ENCODE measurements at places on chromosomes 6 and 20.
A peak's percentile ranks its signal among the peaks of the same experiment; 100 is the strongest.

DNA sequence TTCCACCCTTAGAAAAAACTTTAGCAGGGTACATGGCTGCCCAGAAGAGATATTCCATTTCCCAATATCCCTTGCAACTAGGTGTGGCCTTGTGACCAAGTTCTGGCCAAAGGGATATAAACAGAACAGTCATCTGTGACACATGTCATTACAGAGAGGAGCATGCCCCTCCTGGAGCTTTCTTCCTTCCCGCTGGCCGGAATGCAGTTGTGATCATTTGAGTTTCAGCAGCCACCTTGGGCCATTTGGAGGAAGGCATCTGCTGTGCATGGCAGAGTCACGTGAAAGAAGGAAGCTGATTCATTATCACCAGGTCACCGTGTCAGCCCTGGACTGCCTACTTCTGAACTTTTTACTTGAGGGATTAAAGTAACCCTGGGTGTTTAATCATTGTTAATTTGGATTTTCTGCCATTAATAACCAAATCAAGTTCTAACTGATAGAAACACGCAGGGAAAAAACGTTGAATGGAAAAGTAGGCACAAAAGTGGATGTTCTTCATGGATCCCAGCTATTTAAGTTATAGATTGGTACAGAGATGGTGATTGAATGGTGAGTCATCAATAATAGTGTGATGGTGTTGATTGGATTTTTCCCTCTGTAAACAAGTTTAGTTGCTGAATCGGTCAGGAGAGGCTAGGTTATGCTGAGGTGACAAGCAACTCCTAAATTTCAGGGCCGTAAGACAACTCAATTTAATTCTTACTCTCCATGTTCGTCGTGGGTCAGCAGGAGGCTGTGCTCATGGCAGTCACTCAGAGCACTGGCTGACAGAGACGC, 80.7 kb upstream of the CCDC167 start:
- no peak for DNase-seq

- DNase-seq, result no peak
Observed at GRCh38 chr6:144477396-144477795, 192.3 kb downstream of the UTRN start.

DNA sequence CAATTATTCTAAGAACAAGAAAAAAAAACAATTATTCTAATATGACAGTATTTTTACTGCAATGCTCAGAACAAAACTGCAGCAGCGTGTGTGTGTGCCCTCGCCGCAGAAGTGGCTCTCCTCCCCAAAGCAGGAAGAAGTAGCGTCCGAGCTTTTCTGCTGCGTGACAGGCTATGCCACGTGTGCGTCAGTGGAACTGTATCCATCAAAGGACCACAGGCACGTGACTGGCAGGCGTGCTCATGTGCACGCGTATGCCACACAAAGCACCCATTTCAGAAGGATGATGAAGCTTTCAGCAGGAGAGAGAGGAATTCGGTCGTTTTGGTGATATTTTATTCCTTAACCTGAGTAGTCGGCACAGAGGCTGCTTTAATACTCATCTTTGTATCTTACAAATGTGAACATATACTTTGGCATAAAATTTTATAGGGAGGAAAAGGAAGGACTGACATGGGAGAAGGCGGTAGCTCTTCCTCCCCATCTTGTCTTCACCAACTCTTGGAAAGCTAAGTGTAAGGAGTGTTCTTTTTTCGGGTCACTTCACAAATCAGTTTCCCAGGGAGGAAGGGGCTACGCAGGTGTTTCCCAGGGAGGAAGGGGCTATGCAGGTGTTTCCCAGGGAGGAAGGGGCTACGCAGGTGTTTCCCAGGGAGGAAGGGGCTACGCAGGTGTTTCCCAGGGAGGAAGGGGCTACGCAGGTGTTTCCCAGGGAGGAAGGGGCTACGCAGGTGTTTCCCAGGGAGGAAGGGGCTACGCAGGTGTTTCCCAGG, 3.4 kb downstream of the TCFL5 start:
- no peak for DNase-seq

GRCh38 chr6:7242835-7243178, 70.2 kb downstream of the SSR1 start:
- no peak for DNase-seq

DNA sequence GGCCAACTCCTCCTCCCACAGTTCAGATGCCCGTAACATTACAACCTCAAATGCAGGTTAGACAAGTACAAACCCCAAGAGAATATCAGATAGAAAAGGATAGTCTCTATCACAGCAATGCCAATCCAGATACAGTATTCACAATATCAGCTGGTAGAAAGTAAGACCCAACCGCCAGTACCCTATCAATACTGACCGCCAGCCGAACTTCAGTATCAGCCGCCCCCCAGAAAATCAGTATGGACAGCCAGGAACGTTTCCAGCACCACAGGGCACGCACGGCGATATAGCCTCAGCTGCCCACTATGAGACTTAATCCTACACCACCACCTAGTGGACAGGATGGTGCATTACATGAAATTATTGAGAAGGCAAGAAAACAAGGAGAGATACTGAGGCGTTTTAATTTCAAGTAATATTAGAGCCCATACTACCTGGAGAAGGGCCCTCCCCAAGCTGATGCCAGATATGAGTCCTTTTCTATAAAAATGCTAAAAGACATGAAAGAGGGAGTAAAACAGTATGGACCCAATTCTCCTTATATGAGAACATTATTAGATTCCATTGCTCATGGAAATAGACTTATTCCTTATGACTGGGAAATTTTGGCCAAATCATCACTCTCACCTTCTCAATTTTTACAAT, 17.6 kb upstream of the EIF2S2 start:
- DNase-seq, result peak; percentile 47

DNA sequence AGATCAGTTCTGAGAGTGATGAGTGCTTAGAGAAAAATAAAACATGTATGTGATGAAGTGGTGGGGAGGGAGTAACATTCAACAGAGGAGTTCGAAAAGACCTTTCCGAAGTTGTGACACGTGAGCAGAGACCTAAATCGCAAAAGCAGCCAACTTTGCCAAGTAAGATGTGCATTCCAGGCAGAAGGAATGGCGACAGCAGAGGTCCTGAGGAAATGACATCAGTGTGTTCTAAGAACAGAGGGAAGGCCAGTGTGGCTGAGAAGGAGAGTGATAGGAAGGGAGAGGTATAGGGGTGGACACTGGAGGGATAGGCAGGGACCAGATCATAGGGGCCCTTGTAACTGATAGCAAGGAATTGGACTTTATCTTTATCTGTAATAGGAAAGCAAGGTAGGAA, 51.3 kb downstream of the ADAT2 start:
- DNase-seq, result no peak

- DNase-seq, result no peak
Observed at GRCh38 chr6:124432620-124433019, 529.6 kb upstream of the RNF217 start.

DNA sequence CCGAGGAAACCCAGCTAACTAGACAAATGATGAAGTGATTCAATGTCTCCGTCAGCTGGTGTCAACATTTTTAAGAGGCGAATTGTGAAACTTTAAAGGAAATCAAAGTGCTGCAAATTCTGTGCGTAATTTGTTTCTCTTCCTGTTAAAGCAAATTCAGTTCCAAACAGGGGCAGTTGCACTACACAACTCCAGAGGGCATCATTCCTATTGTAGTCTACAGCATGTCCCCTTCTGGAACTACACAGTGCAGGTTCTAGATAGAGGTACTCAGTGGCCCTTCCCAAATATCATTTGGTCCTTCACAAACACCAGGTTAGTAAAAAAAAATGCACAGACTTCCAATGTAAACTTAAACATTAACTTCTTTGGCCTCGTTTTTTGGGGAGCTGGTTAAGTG, 38.3 kb upstream of the SMLR1 start:
- DNase-seq, result no peak

GRCh38 chr6:32903952-32904351, 36.9 kb downstream of the HLA-DMB start:
- DNase-seq, result no peak

- DNase-seq, result no peak
Observed at GRCh38 chr6:117677553-117678141, 2.4 kb downstream of the NUS1 start.

DNA sequence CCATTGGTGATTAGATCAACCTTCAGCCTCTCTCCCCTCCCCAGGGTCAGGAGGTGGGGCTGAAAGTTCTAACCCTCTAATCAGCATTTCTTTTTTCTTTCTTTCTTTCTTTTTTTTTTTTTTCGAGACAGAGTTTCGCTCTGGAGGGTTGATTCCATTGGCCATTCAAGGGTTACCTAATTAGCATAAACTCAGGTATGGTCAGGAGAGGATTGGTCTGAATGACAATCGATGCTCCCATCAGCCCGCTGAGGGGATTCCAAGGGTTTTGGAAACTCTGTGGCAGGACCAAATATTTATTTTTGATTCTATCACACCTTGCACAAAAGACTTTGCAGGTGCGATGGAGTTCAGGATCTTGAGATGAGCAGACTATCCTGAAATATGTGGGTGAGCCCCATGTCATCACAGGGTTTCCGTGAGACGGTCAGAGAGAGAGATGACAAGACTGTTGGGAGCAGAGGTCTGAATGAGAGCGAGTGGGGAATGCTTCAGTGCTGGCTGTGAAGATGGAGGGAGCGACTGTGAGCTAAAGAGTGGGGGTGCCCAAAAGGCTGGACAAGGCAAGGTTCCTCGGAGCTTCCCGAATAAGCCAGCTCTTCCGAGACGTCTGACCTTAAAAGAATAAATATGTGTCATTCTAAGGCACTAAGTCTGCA, 107.1 kb downstream of the BMP7 start:
- no peak for DNase-seq

DNA sequence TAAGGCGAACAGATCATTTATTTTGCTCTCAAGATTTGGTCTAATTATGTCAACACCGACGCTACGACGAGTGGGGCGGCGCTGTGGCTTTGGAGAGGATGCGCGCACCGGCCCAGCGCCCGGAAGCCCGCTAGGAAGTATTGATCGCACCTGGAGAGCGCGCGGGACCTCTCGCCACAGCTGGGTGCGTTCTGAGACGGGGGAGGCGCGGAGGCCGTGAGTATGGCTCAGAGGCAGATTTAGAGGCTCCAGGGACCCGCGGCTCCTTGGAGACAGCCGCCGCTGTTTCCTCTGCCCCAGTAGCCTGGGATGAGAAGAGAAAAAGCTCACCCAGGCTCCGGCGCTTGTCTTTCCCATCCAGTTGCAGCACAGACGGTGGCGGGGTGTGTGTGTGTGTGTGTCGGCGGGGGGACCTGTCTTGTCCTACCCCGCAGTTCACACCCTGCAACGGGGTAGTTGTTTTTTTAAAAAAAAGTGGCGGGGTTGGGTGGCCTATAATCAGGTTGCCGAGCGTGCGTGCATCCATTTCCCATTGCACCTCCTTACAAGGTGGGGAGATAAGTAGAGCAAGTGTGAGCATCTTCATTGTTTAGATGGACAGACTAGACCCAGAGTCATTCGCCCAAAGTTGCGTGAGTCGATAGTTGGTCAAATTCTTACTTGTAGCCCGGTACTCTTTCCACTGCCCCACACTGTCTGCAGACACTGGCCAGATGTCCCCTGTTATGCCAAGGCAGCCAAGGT, 11.2 kb downstream of the TFAP2D start:
- DNase-seq, result no peak

- no peak for DNase-seq
Observed at GRCh38 chr20:13199279-13199678, 21.8 kb upstream of the ISM1 start.

- no peak for DNase-seq
Observed at GRCh38 chr6:9606435-9607134, 808.3 kb downstream of the TFAP2A start.

DNA sequence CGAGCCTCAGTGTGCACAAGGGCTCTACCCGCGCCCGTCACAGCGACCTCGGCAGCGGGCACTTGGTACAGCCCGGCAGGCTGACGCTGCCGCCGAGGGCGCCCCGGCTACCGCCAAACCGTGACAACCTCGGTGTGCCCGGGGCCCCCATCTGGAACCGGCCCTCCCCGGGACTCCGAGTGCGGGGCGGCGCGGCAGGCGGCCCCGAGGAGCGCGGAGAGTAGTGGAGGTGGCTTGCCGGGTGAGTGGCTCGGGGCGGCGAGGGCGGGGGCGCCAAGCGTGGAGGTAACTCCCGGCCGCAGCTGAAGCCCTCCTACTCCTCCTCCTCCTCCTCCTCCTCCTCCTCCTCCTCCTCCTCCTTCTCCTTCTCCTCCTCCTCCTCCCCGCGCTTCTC, at the start of gene ISM1:
ISM1 (plus strand) TSS at position 371 of the 394 bp plus-strand sequence. CDS start 503 bp downstream, outside the sequence.
- DNase-seq, result no peak

GRCh38 chr6:137832110-137832509, 34.9 kb upstream of the TNFAIP3 start:
- DNase-seq, result no peak

- no peak for DNase-seq
Observed at GRCh38 chr6:129297592-129297991, 412.4 kb downstream of the ARHGAP18 start.
